Osteocyte (in vitro differentiated cells): ENCODE measurements at places on chromosomes 13 and 19.

DNA sequence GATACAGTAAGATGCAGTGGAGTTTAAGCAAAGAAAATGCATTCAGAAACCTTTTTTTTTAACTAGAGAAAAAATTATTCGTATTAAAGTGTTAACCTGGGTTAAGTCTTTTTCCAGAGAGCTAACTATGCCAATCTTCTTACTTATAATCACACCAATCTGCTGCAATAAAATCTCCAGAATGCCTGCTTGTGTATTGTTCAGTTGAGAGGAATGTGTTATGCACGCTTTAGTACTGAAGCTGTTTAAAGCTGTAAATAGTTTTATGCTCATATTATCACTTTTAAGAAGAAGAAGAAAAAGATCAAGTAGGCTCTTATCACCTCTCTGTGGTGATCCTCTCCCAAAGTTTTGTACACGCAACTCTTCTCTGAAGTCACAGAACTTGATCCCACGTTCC lies 528.7 kb downstream of the RFC3 start:
- H3K36me3 ChIP-seq, result no peaks in the 10 kb centered on the region
- no peak for DNase-seq
- H3K27me3 ChIP-seq, result no peaks in the 10 kb centered on the region

DNA sequence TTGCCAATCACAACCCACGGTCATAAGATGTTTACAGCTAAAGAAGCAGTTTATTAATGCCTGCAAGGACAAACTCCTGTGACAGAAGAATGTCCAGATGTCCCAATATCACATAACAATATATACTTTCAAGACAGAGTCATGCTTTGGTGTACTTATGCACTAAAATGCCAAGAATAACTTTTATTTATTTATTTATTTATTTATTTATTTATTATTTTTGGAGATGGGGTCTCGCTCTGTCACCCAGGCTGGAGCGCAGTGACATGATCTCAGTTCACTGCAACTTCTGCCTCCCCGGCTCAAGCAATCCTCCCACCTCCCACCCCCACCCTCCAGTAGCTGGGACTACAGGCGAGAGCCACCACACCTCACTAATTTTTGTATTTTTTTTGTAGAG lies 9.1 kb downstream of the TEX101 start:
- H3K4me1 ChIP-seq, result no peaks in the 10 kb centered on the region
- no peak for DNase-seq
- H3K27ac ChIP-seq, result no peak overlapping the region
- H3K36me3 ChIP-seq, result no peaks in the 10 kb centered on the region
- H3K4me3 ChIP-seq, result no peak overlapping the region

DNA sequence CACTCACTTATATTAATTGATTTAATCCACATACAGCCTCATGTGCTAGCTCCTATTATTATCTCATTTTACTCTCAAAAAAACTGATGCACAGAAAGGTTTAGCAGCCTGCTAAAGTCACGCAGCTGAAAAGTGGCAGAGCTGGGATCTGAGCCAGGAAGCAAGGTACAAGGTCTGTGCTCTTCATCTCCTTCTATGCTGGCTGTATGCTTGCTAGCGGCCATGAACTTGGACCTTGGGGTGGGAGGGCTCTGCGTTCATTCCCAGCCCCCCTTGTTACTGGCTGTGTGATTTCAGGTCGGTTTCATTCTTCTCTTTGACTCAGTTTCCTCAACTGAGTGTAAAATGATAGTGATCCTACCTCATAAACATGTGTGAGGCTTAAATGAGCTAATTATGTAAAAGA lies 69.8 kb downstream of the ALOX5AP start:
- H3K27ac ChIP-seq, result peak overlapping the region; percentile 53
- H3K36me3 ChIP-seq, result no peaks in the 10 kb centered on the region
- H3K4me3 ChIP-seq, result no peak overlapping the region
- H3K4me1 ChIP-seq, result peaks cover 60% of the 10 kb centered on the region
- H3K27me3 ChIP-seq, result no peaks in the 10 kb centered on the region

- H3K36me3 ChIP-seq, result peaks cover 44% of the 10 kb centered on the region
- H3K4me3 ChIP-seq, result no peak overlapping the region
- no peak for DNase-seq
- H3K4me1 ChIP-seq, result peaks cover 18% of the 10 kb centered on the region
These were observed 9.9 kb downstream of the FBXL3 start for GRCh38 chr13:77016888-77017623.

DNA sequence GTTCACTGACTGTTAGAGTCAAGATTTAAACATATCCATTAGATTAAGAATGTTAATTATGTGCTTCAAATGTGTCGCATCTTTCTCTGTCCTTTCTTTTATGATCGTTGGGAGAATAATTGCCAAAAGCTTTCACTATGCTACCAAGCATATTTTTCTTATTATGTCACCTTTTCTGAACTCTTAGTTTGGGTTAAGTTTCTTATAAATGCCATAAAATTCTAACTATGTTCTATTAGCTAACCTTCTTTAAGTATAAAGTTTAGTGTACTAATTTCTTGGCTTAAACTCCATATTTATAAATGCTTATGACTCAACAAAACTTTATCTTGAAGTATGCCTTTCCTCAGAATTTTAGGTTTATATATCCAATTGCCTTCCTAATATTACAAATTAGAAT lies 1759.4 kb downstream of the PCDH9 start:
- DNase-seq, result no peak
- H3K36me3 ChIP-seq, result no peaks in the 10 kb centered on the region
- H3K4me3 ChIP-seq, result no peak overlapping the region
- no peak overlapping the region for H3K27ac ChIP-seq
- peaks cover 8% of the 10 kb centered on the region for H3K4me1 ChIP-seq

DNA sequence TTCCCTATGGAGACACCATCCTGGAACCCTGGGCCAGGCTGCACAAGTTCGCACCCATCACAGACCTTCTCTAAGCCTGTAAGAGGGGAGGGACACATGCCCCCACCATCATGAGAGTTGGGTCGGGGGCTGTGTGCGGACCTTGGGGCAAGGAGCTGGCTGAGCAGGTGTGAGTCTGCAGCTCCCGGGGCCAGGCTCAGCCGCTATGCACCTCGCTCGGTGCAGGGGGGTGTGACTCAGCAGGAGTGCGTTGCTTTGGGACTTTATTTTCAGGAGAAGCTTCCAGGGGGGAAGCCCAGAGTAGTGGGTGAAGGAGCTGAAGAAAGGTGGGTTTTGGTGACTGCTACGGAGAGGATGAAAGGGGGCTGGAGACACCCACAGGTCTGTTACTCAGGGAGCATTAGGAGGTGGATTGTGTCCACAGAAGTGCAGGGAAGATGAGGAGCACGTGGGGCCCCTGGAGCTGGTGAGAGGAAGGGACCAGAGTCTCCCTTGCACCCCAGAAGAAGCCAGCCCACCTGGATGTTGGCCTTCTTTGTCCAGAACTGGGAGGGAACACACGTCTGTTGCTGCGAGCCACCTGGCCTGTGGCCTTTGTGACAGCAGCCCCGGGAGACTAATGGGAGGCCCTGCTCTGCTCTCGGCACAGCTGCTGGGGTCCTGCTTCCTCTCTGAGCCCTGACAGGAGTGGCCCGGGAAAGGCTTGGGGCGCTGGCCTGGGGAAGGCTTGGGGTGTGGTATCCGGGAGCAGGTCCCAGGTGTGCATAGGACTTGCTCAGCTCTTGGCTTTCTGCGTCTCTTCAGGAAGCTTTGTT lies 162.6 kb downstream of the TEX29 start:
- H3K4me1 ChIP-seq, result no peaks in the 10 kb centered on the region
- H3K4me3 ChIP-seq, result no peak overlapping the region
- no peak overlapping the region for H3K27ac ChIP-seq
- peaks cover 8% of the 10 kb centered on the region for H3K27me3 ChIP-seq

DNA sequence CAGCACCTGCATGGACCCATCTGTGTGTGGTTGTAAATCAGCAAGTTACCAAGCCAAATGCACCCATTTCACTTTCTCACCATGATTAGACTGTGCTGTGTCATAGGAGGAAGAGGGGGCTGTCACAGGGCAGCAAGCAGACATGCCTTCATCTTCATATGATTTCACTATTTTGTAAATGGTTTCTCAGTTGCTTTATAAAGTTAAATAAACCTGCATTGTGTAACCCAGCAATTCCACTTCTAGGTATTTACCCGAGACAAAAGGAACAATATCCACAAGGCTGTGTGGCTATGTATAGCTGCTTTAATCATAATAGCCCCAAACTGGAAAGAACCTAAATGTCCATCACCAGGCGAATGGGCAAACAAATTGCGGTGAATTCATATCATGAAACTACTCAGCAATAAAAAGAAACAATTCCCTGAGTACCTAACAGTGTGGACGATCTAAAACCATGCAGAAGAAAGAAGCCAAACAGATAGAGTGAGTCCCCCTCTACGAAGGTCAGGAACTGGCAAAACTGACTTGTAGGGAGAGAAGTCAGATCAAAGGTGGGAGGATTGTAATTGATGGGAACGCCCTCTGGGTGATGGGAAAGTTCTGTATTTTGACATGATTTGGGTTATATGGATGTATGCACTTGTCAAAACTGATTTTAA lies 185.4 kb downstream of the COL4A1 start:
- DNase-seq, result no peak
- no peak overlapping the region for H3K4me3 ChIP-seq
- no peaks in the 10 kb centered on the region for H3K36me3 ChIP-seq
- H3K27me3 ChIP-seq, result peaks cover 10% of the 10 kb centered on the region
- H3K4me1 ChIP-seq, result peaks cover 25% of the 10 kb centered on the region
- no peak overlapping the region for H3K27ac ChIP-seq

DNA sequence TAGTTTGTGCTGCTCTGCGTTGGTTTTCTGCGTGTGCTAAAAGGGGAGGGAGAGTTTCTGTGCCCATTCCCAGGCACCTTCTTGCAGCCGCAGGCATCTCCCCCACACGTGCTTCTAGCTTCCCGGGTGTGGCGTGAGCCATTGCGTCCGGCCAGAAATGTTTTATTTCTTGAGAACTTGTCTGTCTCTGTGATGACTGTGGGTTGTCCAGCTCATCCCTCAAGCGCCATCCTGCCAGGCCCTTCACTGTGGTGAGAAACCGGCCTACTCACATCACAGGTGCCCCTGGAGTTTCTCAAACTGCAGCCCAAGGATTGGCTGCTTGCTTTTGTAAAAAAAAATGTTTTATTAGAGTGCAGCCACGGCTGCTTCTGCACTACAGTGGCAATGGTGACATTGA lies 24.2 kb downstream of the EPN1 start:
- no peak for DNase-seq
- peaks cover 18% of the 10 kb centered on the region for H3K36me3 ChIP-seq
- no peak overlapping the region for H3K27ac ChIP-seq

DNA sequence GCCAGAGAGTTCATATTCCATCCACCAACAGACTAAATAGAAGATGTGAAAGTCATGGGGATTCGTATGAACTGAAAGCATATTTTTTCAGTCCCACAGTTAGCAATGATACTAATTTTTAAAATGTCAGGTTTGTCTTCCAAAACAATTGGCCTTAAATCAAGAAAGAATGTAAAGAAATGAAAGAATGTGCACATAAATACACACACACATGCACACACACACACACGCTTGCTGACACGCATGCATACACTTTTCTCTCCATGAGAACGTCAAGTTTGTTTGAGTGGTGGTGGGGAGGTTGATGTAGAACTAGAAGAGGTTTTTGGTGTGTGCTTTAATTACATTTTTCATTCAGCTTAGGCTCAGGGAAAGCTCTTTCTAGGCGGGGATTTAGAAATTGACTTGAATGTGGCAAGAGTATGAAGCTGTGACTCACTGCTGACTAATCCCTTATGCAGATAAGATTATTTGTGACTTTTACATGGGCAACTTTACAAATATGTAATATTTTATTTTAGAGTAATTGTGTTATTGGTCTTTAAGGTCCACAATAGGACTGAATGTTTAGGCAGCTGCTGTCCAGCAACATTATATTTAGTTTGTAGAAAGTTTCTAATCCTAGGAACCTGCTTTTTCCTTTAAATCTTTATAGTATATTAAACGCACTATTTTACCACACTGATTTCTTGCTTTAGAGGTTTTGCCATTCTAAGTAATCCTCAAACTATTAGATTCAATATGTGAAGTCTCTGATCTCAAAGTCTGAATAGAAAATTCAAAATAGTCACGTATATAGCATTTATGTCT lies 18.8 kb downstream of the FLT1 start:
- peak overlapping the region; percentile 19 for H3K27ac ChIP-seq
- H3K27me3 ChIP-seq, result no peaks in the 10 kb centered on the region
- DNase-seq, result no peak
- peaks cover 39% of the 10 kb centered on the region for H3K4me1 ChIP-seq

GRCh38 chr13:74825152-74825937 lies 656.6 kb downstream of the TBC1D4 start:
- peaks cover 13% of the 10 kb centered on the region for H3K4me1 ChIP-seq
- H3K36me3 ChIP-seq, result no peaks in the 10 kb centered on the region
- no peak overlapping the region for H3K4me3 ChIP-seq
- peak overlapping the region; percentile 55 for H3K27ac ChIP-seq
- H3K27me3 ChIP-seq, result no peaks in the 10 kb centered on the region

GRCh38 chr19:51181377-51181912 lies 39.3 kb downstream of the SIGLEC7 start:
- H3K27me3 ChIP-seq, result no peaks in the 10 kb centered on the region
- no peaks in the 10 kb centered on the region for H3K4me1 ChIP-seq
- no peaks in the 10 kb centered on the region for H3K36me3 ChIP-seq
- no peak for DNase-seq
- no peak overlapping the region for H3K4me3 ChIP-seq
- H3K27ac ChIP-seq, result no peak overlapping the region

DNA sequence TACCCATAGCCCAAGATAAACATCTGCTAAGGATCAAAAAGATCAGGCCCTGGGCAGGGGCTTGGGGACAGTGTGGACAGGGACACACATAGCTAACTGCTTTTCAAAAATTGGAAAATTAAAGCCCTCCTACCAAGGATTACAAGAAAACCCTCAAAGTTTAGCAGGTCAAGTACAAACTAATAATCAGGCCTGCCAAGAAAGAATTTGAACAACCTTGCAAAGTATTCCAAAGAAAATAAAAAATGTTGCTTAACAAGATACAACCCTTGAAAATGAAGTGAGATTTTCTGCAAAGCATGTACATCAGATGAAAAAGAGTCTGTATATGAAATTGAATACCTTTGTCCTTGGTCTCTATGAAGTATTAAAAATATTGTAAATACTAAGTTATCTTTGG lies 67.3 kb downstream of the KLF12 start:
- peak overlapping the region; percentile 40 for H3K27ac ChIP-seq
- peaks cover 4% of the 10 kb centered on the region for H3K36me3 ChIP-seq
- H3K27me3 ChIP-seq, result no peaks in the 10 kb centered on the region

GRCh38 chr13:112171570-112171965 lies 104.6 kb downstream of the SOX1 start:
- H3K36me3 ChIP-seq, result no peaks in the 10 kb centered on the region
- no peaks in the 10 kb centered on the region for H3K27me3 ChIP-seq
- no peak overlapping the region for H3K27ac ChIP-seq
- H3K4me1 ChIP-seq, result no peaks in the 10 kb centered on the region

- DNase-seq, result peak; percentile 66
- H3K27me3 ChIP-seq, result no peaks in the 10 kb centered on the region
- peaks cover 30% of the 10 kb centered on the region for H3K36me3 ChIP-seq
- H3K4me3 ChIP-seq, result no peak overlapping the region
- H3K27ac ChIP-seq, result no peak overlapping the region
These were observed 29.4 kb upstream of the TFDP1 start for GRCh38 chr13:113555141-113555540.

GRCh38 chr19:13864667-13865570 lies 12.0 kb upstream of the NANOS3 start:
- H3K27me3 ChIP-seq, result no peaks in the 10 kb centered on the region
- no peaks in the 10 kb centered on the region for H3K36me3 ChIP-seq
- peak overlapping the region; percentile 72 for H3K4me3 ChIP-seq
- DNase-seq, result no peak
